DMS79 (cell line): ENCODE measurements at places on chromosomes 16 and 17.

DNA sequence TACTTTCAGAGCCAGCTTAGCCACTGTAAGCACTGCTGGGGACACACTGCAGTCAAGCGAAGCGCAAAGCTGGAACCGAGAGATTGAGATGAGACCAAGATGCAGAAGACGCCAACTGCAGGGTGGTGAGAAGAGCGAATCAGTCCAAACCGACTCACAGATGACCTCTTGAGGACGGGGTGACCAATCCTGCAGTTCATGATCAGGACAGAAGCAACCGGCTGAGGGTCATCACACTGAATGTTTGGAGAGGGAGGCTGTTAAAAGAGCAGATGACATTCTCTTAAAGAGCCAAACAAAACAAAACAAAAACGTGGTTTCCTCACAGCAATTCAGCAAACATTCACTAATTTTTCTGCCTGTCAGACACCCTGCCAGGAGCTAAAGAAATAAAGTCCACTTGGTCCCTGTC, 8.5 kb downstream of the HASPIN start:
- no peak for DNase-seq

GRCh38 chr17:44152875-44153274, 11.1 kb downstream of the HROB start:
- no peak for DNase-seq

- DNase-seq = peak; percentile 23
Measured at GRCh38 chr17:80706463-80706867, 161.8 kb downstream of the RPTOR start.

DNA sequence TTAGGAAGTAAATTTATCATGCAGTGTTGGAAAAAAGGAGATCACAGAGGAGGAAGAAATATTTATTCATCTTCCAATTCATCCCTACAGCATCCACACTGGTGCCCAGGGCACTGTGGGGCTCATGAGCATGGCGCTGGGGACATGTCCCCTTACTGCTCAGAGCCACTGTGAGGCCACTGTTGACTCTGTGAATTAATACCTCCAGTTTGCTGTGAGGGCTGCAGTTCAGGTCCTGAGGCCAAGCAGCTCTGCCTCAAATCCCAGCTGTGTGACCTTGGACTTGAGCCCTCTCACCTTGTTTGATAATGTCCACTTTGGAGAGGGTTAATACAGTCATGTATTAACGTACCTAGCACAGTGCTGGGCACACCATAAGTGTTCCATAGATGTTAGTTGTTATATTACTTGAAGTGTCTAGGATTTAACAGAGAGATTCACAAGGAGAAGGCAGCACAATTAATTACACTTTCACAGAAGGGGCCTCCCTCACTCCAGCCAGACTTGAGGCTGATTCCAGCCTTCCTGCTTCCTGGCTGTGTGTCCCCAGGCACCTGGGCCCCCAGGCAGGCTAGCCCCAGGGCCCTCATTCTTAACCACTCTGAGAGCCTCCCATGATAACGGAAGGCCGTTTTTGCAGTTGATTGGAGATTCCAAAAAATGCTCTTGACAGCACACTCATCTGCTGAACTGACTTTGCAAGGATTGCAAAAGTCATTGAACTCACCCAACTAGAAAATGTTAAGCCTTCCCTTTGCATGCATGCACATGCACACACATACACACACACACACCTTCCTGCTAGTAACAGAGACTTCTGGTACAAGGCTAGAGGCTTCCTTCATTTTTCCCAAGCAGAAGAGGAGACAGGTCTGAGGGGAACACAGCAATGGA, 29.4 kb downstream of the KATNIP start:
- DNase-seq = no peak

DNA sequence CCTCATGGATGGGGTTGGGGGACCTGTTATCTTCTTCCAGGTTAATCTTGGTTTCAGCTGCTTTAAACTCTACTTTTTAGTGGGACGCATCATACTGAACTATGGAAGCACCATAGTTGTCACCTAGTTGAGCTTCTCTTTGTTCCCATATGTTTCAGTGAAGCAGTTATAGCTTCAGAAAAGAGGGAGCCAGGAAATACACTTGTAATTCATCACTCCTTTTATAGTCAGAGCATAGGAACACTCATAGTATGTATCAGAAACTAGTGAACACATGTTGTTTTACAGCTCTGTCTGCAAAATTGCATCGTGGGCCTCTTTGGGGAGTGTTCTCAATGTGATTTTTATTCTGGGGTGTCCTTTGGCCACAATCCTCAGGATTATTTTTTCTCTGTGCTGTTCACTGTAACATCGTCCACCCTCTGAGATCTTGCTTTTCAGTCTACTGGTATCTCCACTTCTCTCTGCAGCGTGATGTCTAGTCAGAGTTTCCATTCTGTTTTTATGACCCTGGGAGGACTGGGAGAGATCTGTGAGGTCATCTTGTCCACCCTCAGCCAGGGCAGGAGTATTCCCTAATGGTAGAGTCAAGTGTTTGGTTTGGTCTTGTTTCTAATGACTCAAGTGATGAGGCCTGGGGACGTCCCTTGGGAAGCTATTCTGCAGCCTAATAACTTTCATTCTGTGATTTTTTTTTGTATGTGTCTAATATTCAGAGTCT, 585.4 kb downstream of the WWOX start:
- no peak for DNase-seq

DNA sequence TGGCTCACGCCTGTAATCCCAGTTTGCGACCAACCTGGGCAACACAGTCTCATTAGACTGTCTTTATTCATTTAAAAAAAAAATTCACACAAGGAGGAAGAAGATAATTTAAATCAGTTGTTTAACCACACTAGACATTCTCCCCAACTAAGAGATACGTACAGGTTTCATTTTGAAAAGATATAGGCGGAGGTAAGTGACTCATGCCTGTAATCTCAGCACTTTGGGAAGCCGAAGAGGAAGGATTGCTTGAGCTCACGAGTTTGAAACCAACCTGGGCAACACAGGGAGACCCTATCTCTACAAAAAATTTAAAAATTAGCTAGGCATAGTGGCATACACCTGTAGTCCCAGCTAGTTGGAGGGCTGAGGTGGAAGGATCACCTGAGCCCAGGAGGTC, 5.3 kb downstream of the CMTM4 start:
- no peak for DNase-seq
